Activated CD4-positive, alpha-beta memory T cell treated with anti-CD3 and anti-CD28 coated beads for 36 hours (primary cell): ENCODE measurements at places on chromosomes 3 and 15.

DNA sequence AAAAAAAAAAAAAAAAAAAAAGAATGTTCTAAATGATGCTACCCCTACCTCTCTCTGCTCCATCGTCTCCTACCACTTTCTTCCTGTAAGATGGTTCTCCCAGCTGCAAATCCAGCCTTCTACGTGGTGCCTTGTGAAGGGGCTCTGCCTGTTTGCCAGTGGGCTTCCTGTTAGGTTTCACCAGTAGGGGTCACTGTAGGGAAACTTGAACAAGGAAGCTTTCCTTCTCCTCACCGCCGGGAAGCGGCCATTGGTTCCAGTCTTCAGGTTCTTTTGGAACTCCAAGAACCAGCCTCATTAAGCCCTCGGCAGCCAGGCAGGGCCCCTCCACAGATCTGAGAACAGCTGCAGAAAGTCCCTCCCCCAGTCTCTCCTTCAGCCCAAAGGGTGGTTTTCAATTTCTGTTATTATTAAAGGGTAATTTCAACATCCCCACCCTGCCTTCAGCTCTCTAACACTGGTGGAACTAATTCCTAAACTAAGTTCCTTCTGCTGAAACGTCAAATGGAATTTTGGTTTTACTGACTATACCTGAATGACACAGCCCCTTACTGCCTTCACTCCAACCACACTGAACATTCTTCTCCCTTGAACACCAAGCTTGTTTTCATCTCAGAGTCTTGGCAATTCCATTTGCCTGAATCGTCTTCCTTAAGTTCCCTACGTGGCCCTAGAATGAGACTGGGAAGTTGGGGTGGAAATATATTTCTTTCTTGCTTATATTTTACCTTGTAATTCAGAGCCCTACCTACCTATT, 13.5 kb downstream of the MCCC1 start:
- peak; percentile 16 for DNase-seq

DNA sequence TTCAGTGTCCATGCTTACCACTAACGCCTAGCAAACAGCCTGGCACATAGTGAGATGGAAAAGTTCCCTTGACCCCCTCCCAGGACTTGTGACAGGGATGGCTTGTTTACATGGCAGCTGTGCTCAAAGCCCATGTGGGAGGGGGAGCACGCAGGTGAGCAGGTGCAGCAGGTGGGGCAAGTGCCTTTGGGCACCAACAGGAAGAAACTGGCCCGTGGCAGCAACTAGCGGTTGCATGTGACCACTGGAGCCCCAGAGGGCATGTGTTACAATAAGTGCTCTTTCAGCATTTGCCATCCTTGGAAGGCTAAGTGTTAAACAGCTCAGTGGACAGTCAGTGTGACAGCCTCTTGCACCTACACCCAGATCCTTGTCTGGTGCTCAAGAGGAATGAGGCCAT, 734.6 kb downstream of the TUSC7 start:
- no peak for DNase-seq

GRCh38 chr15:99170476-99171065, 65.7 kb downstream of the SYNM start:
- DNase-seq = no peak

GRCh38 chr3:128998561-128998960, 2.5 kb upstream of the EFCC1 start:
- no peak for DNase-seq
